Activated CD4-positive, alpha-beta T cell treated with anti-CD3 and anti-CD28 coated beads, Interleukin-2, amount 50 U/mL, for 24 hours (primary cell): ENCODE measurements at places on chromosomes 3 and 15.

GRCh38 chr3:76646921-76647562 lies 392.9 kb upstream of the ROBO2 start:
- no peak for DNase-seq

DNA sequence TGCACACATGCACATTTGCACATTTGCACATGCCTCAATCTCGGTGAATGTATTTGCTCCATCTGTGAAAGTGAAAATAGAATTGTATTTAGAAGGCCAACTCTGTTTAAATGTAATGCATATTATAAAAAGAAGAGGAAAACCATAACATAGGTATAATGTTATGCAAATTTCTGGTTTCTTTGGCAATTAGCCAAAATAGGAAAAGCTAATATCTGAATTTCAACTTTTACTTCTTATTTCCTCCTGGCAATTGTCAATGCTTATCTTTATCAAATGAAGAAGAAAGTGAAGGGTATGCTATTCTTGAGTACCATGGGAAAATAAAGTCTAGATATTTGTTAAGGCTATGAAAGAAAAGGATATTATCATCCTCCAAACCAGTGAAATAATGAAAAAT lies 76.7 kb upstream of the SLC2A2 start:
- DNase-seq, result no peak

DNA sequence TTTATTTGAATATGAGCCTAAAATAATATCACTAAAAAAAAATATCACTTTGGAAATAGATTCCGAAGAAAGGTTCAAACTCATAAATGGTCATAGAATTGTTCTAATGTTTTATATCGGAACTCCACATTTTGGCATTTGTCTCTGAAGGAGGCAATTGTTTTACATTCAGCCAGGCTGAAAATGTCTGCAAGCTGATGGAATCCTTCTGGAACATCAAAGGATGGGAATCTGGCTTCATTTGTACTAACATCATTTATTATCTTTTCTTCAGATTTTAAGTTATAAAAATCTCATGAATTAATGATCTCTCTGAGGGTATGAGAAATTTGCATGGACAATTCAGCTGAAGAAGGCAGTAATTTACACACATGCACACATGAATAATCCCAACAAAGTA lies 251.4 kb upstream of the RGMA start:
- no peak for DNase-seq

DNA sequence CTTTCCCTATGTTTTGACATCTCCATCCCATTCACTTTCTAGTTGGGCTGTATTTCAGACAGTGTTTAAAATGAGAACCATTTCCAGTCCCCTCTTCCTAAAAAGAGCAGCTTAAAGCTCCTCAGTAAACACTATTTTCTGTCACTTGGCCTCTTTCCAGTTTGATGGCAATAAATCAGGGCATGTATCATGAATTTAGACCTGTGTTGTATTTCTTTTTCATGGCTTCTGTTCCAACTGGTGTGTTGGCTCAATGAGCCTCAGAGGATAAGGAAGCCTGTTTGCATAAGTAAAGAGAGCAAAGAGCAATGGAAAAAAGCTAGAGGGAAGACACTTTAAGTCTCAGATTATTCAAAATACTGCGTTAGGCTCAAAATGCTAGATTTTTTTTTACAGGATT lies 7.2 kb downstream of the CCDC80 start:
- no peak for DNase-seq

GRCh38 chr3:127438951-127439350 lies 151.1 kb upstream of the PRR20G start:
- DNase-seq, result no peak

- DNase-seq, result no peak
Observed at GRCh38 chr3:94543161-94543560, 480.3 kb downstream of the NSUN3 start.

DNA sequence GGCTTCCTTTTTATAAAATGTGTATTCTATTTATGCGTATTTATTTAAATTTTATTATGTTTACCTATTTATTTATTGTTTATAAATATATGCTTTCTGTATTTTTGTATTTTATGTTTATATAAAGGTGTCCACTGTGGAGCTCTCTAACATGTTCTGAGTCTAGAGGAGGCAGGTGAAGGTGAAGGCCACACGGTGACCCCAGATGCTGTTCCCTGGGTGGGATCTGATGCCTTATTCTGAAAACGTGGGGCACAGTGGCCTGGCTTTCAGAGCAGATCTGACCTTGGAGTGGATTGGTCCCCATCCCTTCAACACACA lies 104.7 kb upstream of the SLC7A14 start:
- no peak for DNase-seq

- DNase-seq, result no peak
Observed at GRCh38 chr3:10599444-10599843, 94.1 kb upstream of the ATP2B2 start.

GRCh38 chr3:150626148-150626930 lies 23.2 kb downstream of the SELENOT start:
- DNase-seq, result no peak

- DNase-seq, result no peak
Observed at GRCh38 chr15:87660251-87661129, 596.0 kb downstream of the NTRK3 start.

DNA sequence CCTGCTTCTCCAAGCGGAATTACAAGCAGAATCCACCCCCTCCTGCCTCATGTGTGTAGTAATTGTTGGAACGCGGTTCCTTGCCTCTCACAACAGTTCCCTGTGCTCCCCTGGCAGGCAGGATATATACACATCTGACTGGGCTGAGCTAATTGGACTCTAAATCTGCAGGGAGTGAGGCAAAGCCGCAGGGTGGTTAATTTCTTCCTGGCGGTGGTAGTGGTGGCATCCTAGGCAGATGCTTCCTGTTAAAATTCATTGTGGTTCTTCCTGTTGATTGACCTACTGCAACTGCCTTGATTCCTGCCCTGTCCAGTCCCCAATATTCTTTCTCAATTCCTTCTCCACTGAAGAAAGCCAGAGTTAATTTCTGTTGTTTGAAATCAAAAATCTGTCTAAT lies 202.9 kb upstream of the PROK2 start:
- no peak for DNase-seq

DNA sequence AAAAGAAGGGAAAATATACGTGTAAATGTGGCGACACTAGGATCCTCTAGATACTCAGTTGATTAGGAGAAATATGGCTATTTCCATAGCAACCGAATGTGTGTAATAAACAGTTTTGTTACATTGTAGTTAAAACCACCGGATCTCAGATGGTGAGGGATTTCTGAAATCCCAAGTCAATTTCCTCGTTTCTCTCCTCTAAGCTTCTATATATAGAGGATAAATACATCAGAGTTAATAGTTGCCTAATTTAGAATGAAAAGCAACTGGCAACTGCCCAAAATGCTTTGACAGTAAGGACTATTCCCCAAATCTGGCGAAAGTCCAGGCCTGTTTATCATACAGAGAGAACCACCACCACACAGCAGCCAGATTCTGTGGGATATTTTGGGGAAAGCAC lies 112.6 kb downstream of the GABRB3 start:
- DNase-seq, result no peak

DNA sequence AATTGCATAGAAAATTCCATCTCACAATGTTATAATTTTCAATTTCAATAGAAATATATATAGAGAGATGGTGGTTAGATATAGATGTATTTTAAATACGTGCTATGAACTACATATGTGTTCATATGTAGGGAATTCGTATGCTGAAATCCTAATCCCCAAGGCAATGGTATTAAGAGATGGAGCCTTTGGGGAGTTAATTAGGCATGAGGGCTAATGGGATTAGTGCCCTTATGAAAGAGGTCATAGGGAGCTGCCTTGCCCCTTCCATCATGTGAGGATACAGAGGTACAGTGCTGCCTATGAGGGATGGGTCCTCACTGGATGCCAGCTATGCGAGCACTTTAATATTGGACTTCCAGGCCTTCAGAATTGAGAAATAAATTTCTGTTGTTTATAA lies 79.6 kb upstream of the CCDC54 start:
- DNase-seq, result no peak

GRCh38 chr3:112802338-112802737 lies 44.3 kb downstream of the CD200R1L start:
- DNase-seq, result no peak

DNA sequence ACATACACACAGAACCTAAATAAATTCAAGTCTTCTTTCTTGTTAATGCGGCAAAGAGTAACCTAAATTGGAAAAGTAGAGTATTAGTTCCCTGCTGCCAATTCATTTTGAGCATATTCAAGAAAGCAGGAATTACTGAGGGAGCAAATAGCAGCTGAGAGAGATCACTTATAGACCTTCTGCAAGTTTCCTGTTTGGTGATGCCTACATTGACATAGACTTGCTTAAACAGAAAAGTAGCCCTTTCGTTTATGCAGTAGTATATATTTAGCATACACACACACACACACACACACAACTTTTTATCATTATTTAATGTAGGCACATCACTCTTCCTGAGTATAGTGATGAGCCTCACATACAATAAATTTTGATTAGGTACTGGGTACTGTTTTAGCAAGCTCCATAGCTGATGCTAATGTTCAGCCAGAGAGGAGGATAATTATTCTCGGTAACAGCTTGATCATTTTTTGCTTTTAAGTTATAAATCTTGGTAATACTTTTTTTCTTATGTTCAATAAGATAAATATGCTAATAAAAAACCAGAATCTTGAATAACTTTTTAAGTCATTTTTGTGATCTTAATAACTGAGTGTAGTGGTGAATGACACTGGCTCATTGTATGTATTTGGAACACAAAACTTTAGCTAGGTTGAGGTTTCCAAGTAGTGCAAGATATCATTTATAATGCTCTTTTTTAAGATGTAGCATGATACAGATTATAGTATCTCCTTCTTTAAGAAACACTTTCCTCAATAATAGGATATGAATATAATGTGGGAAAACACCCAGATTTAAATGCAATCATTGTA lies 174.7 kb downstream of the MBNL1 start:
- no peak for DNase-seq

DNA sequence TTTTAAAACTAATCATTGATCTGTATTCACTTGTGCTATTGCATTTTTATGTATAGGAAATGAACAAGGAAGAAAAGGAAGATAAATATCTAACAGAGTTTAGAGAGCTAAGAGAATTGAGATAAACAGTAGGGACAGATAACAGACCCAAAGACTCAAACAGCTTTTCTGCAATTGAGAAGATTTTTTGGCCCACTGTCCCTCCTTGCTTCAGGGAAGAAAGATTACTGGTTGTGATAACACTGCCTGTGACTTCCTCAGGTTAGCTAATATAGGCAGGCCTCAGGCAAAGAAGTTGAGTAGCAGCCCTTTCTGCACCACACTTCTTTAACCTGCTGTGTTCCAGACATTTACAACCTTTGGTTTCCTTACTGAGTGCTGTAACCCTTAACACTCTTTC lies 2.7 kb upstream of the COX17 start:
- no peak for DNase-seq

GRCh38 chr15:56767315-56767714 lies 34.0 kb upstream of the ZNF280D start:
- DNase-seq, result no peak

DNA sequence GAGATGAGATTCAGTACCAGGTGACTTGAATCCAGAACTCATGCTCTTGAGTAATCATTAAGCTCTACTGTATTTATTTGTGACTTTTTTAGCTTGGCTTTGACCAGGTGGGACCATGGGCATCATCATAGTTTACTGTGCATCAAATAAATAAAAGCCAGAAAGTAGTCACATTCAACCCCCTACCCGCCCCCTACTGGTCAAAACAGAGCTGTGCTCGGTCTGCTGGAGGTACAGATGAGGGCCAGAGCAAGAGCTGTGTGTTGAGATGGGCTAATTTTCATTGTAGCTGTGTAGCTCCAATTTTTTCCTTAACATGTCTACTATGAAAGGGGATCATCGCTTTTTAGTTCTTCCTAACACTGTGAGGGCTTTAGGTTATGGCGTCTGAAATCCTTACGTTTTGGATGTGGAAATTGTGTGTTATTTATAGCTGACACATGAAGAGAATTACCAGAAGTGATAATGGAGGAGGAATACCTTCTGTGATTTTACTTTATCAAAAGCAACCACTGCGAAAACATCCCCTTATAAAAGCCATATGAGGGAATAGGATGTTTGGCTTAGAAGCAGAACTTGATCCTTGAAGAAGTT lies 375.1 kb downstream of the PTPRG start:
- no peak for DNase-seq

DNA sequence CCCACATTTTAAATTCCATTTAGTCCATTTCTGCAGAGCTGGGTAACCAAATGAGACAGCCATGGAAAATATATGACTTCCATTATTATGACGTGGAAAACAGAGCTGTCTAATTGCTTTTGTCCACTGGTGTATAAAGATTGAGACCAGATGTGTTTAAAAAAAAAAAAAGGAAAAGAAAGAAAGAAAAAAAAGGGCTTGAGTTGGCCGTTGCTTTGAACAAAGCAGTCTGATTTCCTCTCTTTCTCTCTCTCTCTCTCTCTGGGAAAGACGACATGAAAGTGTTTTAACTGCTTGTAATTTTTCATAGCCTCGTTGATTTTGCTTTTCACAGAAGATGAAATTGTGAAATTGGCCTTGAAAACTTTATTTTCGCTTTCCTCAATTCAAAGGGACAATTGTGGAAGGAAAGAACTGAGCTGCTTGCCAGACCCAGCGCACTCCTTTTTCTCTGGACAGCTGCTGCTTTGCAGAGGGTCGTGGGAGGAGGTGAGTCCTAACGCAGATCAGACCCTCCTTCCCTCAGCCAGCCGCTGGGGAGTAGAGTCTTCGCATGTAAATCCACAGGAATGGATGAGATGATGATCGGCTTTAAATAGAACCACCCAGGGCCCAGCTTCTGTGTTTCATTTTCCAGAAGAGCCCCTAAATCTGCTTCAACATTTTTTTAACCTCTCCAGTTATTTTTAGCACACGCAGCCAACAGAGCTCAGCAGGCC lies 42.8 kb upstream of the UBE2E1 start:
- DNase-seq, result no peak

DNA sequence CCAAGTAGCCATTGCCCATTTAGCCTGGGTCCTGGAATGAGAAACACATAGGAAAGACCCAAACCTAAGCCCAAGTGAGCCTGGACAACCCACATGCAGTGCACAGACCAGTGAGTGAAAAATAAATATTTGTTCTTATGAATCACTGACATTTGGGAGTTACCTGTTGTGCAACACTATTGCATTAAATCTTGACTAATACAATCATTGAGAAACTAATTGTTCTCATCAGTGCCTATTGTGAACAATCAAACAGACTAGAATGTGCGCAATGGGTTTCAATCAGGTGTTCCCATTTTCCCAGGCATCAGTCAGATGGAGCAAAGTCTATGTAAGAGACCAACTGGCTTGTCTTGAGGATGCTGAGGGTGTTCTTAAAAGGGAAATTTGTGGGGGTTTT lies 54.7 kb upstream of the CNOT10 start:
- no peak for DNase-seq

- DNase-seq, result no peak
Observed at GRCh38 chr3:140432229-140432669, 245.6 kb upstream of the TRIM42 start.

DNA sequence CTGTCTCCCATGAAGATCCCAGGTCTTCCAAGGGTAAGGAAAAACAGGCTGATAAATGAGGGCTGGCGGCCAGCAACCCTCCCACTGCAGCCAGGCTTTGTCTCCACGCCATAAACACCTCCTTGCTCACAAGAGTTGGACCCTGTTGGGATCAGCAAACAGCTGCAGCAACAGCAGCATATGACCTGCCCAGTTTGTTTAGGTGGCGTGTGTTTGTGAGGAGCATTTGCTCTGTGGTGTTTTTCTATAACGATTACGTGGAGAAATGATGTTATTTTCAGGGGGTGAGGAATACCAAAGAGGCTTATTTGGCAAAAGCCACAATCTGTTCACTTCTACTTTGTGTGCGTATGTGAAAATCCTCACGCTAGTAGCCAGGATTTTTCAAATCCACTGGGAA lies 58.5 kb downstream of the RFTN1 start:
- DNase-seq, result no peak

- no peak for DNase-seq
Observed at GRCh38 chr15:79206940-79207339, 75.6 kb upstream of the ANKRD34C start.

- no peak for DNase-seq
Observed at GRCh38 chr3:48232232-48232631, 8.7 kb upstream of the ZNF589 start.
